ENCODE measurements at places on chromosomes 6 and 20.

- DNase-seq: no peak
These were observed 118.8 kb downstream of the MAP3K7 start for GRCh38 chr6:90468080-90468479.

GRCh38 chr6:13139119-13139518, 189.2 kb downstream of the TBC1D7 start:
- no peak for DNase-seq

- DNase-seq: no peak
These were observed 63.8 kb downstream of the HECA start for GRCh38 chr6:139198529-139199288.

DNA sequence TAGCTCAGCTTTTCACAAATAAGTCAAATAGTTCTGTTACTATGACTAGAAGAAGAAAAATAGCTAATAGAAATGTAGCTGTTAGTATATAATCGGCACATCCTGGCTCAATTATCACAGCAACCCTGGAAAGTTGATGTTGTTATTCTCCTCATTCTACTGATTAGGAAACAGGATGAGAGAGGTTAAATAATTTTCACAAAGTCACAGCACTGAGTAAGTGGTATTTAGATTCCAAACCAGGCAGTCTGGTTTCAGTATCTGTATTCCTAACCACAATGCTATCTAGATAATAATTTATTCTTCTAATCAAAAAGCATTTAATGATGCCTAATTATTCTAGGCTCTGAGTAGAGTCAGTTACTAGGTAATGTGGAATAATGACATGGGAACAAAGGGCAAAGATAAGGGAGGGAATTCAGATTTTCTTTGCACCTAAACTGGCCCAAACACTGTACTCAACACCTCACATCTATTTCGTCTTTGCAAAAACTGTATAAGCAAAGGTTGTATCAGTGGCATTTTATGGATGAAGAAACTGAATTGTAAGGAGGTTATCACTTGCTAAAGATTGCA, 51.3 kb downstream of the PDE7B start:
- no peak for DNase-seq

GRCh38 chr20:2402271-2402980, 21.7 kb downstream of the TGM6 start:
- DNase-seq: peak; percentile 10

GRCh38 chr6:97656236-97656635, 373.2 kb upstream of the MMS22L start:
- DNase-seq: no peak

DNA sequence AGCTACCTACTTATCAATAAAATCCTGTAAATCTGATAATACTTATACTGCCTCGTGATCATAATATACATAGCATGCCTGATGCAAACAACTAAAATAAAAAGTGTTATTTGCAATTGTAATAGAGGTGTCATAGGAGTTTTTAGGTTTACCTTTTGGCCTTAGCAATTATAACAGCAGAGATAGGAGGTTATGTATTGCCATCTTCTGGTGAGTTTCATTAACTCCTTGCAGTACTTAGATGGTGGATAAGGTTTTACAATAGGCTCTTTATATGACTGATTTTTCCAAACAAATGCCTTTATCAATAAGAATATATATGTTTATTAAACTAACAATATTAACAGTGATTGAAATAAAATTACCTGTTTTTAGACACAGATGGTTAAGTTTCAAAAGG, 27.8 kb upstream of the MYCT1 start:
- no peak for DNase-seq

DNA sequence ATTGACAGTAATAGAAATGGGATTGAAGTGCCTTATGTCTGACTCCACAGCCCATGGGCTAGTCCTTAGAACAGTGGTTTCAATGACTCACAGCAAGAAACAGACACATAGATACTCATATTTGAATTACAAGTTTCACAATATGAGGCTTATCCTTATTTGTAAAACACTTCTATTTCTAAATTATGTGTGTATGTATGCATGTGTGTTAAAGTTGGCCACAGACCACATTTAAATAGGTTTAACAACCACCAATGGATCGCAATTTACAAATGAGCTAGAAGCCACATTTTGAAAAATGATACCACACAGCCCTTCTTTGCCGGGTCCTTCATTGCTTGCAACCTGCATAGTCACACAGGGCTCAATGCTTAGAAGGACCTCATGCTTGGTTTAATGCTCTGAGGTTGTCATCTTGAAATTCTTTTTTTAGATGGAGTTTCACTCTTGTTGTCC, 157.8 kb upstream of the PREP start:
- no peak for DNase-seq

GRCh38 chr6:154754152-154754551, 20.9 kb downstream of the SCAF8 start:
- DNase-seq: no peak

DNA sequence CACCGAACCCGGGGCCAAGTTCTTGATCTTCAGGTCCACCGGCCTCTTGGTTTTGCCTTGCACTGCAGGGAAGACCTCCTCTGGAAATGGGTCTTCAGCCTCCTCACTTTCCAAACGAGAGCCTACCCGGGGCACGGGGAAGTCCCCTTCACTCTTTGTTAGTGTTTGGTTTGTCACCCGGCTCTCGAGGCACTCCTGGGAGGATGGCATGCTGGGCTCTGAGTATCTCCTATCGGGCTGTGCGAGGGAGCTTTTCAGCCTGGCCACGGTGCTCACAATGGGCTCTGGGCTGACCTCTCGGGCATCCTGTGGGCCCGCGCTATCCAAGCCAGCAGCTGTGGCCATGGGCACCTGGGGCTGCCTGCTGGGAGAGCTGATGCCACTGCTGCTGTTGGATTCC, 8.1 kb downstream of the TAGAP start:
- no peak for DNase-seq

DNA sequence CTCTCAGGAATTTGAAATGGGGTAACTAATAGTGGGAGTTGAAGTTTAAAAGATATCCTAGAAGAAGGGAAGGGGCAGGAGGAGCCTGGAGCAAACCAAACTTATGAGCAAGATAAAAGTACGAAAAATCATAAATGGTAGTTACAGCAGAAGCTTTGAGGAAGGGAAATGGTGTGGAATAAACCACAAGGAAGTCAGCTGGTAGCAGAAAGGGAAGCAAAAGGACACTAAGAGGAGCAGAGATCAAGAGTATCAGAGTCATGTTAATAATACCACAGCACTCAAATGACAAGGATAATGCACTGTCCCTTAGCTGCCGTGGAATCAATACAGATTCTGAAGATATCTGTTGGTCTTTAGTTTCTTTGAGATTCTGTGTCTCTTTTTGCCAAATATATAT, 44.9 kb upstream of the CCDC28A start:
- DNase-seq: no peak

GRCh38 chr6:106764353-106764980, 135.1 kb downstream of the QRSL1 start:
- DNase-seq: no peak

GRCh38 chr20:11136691-11137090, 462.9 kb upstream of the JAG1 start:
- DNase-seq: no peak

DNA sequence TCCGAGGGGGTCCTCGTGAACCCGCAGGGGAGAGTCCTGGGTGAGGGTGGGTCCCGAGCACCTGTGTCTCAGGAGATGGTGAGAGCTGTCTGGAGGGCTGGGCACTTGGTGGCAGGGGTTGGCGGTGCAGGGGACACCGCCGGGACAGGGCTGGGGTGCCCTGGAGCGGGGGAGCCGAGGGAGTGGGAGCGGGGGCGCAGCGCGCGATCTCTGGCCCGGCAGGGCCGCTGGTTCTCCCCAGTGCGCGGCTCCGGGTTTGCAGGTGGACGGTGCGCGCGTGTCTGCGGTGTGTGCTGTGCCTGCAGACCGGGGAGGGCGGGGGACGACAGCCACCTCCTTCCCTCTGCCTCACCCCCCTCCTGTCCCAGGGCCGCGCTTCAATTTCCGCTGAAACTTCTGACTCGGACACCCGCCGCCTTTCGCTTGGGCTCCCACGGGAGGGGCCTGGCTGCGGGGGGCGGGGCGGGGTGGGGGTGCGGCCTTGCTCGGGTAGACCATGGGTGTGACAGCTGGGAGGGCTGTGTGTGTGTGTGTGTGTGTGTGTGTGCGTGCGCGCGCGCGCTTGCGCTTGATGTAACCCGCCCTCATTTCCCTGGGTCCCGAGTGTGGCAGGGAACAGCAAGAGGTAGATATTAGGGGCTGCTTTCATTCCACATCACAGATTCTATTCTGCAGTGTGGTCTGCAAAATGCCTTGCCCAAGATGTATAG, 1.2 kb downstream of the TRIB3 start:
- peak; percentile 52 for DNase-seq

DNA sequence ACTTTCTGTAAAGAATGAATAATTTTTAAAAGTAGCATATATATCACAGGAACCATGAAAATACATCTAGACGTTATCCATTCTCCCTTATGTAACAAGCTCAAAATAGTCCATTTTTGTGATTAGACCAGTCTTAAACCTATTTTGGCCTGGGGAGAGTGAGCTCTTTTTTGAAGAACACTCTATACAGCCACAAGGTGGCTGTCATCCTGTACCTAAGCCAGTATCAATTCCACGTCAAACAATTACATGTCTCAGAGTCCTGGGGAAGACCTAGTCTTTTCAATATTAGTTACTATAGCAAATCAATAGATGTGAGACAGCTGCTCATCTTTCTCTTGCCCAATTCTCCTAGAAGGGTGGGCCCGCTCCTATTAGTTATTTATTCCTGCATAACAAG, 28.4 kb downstream of the FBXO5 start:
- no peak for DNase-seq

DNA sequence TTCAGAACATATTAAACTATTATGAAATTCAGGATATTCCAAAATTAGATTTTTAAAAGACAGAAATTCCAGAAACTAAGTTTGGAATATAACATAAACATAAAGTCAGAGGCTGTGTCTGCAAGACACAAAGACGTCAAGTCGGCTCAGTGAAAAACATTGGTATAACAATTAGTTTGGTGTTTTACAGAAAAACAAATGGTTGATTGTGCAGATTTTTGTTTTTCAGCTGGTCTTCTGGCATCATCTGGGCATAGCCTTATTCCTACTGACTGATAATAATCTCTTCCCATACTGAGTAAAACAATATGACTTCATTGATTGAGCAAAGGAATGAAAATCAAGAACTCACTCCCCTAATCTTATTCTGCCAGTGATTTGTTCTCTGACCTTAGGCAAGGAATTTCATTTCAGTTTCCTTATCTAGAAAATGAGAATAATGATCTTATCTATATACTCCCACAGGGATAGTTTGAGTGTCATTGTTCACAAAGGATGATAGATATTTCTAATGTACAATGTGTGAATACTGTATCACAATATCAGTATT, 84.3 kb downstream of the FRK start:
- DNase-seq: no peak

DNA sequence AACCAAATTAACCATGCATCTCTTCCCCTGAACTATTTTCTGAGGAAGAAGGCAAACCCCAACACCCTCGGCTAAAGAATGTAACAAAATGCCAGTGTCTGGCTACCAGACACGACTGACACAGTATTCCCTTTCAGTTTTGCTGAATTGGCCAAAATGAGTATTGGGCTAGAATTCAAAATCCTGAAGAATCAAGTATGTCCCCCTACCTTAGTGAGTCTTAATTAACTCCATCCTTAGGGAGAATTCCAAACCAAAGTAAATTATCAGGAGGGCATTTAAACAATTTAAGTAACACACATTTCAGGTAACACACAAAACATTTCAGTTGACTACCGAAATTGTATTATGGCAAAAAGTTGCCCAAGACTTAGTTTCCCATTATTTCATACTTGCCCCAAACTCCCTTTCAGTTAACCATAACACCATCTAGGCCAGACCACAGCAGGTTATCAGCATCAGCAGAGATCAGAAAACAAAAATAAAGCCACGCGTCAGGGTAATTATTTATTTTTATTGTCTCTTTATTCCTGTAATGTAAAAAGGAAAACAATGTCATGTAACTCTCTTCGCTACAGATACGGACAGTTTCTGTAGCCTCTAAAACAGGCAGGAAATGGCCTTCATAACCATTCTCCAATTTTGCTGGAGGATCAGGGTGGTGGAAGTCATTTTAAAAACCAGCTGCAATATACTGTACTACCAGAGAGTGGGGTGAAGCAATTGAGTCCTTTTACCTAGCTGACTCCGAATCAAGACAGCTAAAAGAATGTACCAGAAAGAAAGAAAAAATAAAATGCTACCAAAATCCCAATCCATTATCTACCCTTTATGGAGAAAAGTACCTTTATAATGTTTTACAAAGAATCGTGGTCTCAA, 1.9 kb downstream of the SNX5 start:
- no peak for DNase-seq

GRCh38 chr20:33351696-33352095, 49.6 kb downstream of the CDK5RAP1 start:
- DNase-seq: no peak

- no peak for DNase-seq
These were observed 8.5 kb downstream of the TFAP2C start for GRCh38 chr20:56637576-56637975.

DNA sequence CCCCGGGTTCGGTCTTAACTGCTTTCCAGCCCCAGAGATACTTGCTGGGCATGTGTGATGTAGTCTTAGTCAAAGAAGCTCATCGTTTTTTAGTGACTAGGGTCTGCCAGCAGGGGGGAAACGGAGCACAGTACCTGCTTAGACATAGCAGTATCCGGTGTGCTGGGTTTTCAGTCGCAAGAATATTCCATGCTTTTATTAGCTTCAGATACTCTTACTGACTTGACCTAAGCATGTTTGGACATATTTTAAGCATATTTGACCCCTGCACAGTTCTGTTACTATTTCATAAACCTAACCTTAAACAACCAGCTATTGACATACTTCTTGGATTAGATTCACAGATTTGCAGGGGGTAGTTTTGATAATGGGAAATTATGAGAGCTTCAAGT, 3.0 kb downstream of the E2F3 start:
- peak; percentile 44 for DNase-seq

- no peak for DNase-seq
These were observed 213.2 kb downstream of the LY86 start for GRCh38 chr6:6801635-6802218.

DNA sequence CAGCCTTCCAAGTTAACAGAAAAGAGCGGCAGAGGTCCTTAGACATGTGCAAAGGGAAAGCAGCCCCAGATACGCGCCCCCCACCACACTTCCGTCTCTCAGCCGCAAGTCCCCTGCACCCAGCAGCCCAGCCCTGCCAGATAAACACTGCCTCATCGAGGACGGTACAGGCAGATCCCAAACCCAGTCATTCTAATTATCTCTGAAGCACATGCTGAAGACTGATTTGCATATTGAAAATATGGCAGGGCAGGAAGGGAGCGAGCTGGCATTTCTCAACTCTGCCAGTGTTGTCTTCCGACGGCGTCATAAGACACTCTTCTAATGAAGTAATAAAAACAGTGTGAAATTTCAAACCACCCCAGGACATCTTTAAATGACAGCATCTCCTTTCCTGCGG, 122.8 kb upstream of the CDH4 start:
- DNase-seq: no peak
